ENCODE measurements at places on chromosomes 7 and 10.

DNA sequence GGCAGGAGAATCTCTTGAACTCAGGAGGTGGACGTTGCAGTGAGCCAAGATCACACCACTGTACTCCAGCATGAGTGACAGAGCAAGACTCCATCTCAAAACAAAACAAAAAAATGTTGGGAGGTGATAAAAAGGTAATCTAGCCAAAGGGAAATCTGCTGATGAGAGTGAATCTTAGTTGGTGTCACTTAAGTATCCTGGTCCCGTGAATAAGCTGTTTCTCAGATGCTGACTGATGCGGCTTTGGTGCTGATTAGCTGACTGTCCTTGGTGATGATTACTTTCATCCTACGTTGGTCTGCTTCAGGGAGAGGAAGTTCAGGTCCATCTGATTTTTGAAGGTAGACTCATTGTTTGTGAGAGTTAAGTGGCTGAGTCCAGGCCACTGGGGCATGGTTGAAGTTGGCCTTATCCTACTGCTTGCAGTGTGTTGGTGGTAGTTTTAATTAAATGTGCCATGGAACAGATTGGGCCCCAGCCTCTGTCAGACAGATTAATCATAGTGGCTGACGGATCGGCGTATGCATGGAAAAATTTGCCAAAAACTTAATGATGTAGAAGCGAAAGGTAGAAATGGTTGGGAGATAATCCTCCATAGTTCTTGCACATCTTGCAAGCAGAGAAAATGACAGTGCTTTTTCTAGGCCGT, 17.4 kb upstream of the TMEM236 start:
- DNase-seq = no peak

- DNase-seq = no peak
Measured at GRCh38 chr7:91398341-91398740, 134.1 kb downstream of the FZD1 start.

- DNase-seq = no peak
Measured at GRCh38 chr10:131946321-131946751, 35.4 kb downstream of the BNIP3 start.

- DNase-seq = no peak
Measured at GRCh38 chr10:11197266-11197712, 179.6 kb downstream of the CELF2 start.

DNA sequence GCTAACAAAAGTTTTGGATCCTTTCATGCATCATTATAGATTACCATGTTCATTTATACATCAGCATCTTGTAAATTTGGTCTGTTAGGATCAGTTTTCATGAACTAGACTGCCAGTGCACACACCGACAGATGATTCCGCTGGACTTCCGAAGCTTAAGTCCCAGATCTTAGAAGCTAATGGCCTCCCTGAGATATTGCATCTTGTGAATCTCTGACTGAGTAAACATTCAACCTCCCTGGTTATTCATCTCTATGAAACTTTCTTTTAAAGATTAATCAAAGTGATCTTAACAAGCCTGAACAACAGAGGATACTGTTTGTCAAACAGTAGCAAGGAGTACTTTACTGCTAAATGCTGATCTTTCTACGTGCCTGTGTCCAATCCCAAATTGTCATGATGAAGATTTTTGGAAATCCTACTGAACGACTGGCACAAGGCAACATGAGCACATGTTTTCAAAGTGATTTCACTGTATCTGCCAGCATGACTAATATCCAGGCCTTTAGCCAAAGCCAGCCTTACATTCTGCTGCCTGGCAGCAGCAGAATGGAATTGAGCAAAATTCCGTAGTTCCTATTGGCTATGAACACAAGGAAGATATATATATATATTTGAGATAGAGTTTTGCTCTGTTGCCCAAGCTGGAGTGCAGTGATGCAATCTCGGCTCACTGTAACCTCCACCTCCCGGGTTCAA, 91.3 kb upstream of the ANK3 start:
- DNase-seq = no peak

DNA sequence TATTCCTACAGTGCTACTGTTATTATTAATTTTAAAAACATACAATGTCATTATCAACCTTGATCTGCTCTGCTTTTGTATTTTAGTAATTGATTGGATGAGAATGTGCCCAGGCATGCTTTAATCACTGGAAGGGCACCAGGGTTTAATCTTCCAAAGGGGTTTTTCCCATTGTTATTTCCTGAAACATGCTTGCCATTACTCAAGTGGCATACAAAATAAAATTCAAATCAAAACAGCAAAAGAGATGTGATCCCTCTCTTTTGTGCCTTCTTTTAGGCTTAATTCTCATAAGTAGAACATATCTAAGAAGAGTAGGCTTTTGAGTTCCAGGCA, 963.3 kb downstream of the LRMDA start:
- DNase-seq = no peak

DNA sequence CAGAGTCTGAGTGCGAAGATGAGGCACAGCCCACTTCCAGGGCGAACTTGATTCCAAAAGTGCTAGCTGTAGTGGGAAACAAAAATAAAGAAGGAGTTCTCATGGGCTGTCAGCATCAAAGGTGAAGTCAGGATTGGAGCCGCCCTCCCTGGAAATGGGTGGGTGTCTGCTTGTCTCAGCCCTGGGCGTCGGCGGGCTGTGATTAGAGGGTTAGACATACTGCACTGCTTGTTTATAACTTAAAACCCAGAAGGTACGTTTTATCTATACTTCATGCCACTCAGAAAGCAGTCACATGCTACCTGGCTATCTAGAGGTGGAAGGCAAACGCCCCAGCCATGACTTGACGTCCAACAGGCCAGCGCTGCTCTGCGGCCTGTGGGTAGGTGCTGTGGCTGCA, 108.7 kb upstream of the NPS start:
- DNase-seq = no peak

DNA sequence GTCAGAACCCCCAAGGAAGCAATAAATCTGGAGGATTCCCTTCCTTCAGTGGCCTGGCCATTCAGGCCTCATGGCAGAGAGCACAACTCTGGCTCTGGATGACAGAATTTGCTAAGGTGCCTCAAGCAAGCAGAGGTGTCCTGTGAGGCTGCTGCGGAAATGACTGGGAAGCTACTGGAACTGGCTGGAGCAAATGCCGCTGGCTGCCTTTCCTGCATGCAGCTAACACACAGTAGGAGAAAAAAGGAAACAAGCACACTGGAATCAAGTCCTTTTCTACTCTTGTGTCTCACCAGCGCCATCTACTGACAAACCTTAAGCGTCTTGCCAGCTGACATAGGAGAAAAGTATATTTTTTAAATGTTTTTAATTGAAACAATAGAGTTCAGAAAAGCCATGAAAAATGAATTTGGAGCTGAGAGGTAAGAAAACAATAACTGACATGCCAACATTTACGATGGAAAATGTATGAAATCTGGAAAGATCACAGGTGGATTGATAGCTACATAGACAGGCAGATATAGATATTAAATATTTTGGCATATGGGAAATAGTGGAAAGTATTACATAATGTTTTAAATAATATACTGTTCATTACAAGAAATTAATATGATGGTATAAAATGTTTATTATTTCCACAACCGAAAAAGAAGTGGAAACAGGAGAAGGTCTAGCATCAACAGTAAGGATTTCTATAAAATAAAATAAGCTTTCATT, 951.6 kb downstream of the ANKRD7 start:
- no peak for DNase-seq

DNA sequence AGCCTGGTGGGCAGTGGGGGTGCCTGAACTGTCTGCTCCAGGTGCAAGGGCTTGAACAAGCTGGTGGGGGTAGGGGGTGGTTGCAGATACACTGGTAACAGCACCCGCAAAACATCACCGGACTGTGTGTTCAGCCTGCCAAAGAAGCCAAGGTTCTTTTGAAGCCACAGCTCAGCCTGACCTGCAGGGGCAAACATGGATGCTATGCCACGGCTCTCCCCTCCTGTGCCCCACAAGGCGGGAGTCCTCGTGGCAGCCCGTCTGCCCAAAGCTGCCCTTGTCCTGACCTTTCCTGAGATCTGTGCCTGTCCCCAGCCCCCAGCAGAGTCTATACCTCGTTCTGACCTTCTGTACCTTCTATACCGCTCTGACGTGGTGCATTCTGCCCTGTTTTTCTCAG, 285.7 kb downstream of the GLRX3 start:
- DNase-seq = no peak

DNA sequence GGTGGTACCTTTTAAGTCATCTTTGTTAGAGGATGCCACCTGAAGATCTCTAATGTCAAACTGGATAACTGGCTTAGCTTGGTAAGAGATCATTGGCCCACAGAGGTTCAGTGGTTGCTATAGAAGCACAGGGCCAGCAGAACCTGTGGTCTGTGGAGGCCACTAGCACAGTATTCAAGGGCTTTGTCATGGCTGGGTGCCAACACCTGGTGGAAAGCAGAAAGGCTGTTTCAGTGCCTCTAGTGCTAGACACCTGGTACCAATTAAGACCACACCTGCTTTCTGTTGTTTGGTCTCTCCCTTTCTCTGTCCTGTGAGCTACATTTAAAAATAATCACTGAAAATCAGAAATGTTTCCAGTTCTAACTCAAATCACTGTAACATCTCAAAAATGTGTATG, 10.0 kb upstream of the PCGF5 start:
- DNase-seq = no peak

DNA sequence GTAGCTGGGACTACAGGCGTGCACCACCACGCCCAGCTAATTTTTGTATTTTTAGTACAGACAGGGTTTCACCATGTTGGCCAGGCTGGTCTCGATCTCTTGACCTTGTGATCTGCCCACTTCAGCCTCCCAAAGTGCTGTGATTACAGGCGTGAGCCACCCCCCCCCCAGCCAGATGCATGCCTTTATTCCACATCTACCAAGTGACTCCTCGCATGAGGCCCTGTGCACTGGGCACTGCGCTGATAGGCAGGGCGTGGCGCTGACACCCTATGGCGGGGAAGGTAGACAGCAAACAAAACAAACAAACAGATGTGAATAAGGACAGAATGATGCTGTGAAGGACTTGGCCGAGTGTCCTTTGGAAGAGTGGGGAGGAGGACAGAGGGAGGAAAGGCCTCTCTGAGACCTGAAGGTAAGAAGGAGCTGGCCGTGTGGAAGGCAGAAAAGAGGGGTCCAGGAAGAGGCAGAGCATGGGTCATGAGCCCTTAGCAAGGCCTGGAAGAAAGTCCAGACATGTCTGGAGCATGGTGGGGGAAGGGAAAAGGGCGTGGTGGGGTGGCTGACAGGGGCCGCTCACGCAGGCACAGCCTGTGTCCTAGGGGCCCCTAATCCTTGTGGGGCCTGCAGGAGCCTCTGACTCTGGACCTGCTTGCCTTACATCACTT, 47.5 kb upstream of the CACUL1 start:
- DNase-seq = no peak

DNA sequence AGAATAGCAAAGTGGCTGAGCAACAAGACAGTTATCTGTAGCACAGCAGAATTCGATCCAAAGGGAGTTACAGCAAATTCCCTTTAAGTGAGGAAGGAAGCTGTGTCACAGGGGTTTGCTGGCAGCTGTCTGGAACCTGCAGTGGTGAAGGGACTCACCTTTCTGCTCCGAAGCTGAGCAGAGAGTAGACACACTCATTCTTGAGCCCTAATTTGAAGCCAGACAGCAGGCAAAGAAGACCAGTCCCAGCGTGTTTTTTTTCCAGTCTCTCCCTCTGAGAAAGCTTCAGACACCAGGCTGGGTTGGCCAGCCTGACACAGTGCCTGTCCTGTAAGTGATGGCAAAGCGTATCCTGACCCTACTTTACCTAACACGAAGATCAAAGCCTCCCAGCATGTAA, 210.7 kb downstream of the TRIL start:
- no peak for DNase-seq

DNA sequence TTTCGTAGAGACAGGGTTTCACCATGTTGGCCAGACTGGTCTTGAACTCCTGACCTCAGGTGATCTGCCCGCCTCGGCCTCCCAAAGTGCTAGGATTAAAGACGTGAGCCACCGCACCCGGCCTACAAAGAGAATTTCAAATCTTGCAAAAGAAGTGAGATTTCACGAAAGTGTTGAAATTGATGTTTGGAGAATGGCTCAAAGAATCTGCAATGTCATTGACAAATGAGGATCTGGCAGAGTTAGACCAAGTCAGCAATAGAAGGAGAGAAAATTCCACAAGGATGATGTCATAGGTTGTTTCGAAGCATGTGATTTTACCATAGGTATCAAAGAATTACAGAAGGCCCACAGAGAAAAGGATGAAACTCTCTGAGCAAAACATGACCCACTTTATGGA, 71.7 kb downstream of the LYZL2 start:
- DNase-seq = no peak

DNA sequence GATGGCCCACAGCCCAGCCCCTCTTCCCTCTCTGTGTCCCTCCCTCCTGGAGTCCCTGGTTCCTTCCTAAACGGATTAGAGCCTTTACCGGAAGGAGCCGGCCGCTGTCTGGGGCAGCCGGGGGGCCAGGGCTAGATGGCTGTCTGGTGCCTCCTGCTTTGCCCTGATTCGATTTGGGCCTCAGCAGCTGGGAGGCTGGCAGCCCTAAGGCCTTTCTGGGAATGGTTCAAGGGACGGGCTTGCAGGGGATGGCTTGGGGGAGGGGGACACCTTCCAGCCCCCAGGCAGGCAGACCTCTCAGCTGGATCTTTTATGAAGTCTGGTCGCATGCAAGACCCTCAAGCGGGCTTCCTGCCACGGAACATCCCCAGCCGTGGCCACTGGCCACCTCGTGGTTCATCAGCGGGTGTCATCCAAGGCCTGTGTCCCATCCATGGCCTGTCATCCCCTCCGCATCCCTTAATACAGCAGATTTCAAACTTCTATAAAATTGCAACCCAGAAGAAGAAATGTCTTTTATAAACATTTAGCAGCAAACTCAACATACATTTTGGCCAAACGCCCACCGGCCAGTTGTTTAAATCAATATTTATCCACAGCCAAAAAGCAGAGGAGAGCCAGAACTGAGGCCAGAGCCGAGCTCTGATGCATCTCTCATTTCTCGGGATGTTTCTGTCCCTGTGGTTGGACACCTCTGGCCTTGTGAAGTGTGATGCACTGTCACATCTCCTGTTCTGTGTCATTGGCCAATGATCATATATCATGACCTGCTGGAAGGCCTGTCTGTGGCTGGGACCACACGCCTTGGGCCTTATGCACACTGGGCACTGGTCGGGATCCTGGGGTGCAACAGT, 52.0 kb downstream of the GTF2IRD1 start:
- DNase-seq = no peak

DNA sequence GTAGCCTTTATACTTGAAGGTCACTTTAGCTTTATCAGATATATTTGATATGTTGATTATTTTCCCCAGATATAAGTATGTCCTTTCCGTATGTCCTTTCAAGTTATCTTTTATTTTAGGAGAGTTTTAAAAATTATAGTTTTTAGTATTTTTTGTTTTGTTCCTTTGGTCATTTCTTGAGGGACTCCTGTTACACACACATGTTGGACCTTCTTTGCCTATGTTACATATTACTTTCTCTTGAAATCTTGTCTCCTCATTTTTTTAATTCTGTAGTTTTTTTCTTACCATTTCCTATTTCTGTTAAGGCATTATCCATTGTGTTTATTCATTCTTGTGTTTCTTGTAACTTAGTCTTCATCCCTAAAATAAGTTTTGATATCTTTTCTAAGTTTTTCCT, 23.9 kb downstream of the GLCCI1 start:
- DNase-seq = no peak

GRCh38 chr7:75626954-75627353, 111.8 kb downstream of the HIP1 start:
- DNase-seq = no peak

GRCh38 chr7:6096581-6096980, 65.4 kb downstream of the ANKRD61 start:
- DNase-seq = no peak

- DNase-seq = no peak
Measured at GRCh38 chr10:96516337-96516736, 2.6 kb upstream of the TLL2 start.

Measured in stimulated activated CD4-positive, alpha-beta T cell treated with anti-CD3 and anti-CD28 coated beads, Interleukin-4, amount 100 ng/mL, for 48 hours (primary cell).